ENCODE measurements at places on chromosomes 16 and 17.

- DNase-seq: no peak
These were observed 2.8 kb upstream of the DNASE1 start for GRCh38 chr16:3651461-3652372.

DNA sequence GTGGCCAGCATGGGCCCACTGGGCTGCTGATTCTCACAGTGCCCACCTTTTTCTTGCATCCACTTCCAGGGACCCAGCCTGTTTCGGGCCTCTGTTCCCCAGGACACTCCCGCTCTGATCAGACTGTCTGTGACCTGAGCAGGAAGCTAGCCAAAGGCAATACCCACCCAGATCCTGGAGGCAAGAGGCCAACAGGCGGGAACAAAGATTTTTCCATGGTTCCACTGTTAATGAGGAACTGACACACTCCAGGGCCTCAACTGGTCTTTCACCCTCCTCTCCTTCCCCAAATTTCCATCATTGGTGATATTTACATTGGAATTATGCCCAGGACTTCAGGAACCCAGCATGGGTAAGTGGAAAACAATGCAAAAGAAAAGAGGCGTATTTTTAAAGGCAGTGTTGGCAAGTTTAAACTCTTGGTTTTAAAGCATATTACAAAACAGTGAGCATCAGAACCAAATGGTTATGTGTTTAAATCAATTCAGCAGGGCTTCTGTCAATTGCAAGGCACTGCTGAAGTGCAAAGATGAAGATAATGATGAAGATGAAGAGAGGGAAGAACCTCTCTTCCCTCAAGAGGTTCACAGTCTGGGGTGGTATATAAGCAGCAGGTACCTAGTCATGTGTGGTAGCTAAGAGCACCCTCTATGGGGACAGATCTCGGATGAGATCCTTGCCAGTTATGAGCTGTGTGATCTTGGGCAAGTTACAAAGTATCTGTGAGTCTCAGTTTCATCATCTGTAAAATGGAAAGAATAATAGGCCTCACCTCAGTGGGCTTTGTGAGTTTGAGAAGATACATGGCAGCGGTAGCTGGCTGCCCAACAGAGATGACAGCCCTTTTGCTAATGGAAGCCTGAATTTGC lies 14.4 kb upstream of the ATP2A3 start:
- DNase-seq: peak; percentile 59

DNA sequence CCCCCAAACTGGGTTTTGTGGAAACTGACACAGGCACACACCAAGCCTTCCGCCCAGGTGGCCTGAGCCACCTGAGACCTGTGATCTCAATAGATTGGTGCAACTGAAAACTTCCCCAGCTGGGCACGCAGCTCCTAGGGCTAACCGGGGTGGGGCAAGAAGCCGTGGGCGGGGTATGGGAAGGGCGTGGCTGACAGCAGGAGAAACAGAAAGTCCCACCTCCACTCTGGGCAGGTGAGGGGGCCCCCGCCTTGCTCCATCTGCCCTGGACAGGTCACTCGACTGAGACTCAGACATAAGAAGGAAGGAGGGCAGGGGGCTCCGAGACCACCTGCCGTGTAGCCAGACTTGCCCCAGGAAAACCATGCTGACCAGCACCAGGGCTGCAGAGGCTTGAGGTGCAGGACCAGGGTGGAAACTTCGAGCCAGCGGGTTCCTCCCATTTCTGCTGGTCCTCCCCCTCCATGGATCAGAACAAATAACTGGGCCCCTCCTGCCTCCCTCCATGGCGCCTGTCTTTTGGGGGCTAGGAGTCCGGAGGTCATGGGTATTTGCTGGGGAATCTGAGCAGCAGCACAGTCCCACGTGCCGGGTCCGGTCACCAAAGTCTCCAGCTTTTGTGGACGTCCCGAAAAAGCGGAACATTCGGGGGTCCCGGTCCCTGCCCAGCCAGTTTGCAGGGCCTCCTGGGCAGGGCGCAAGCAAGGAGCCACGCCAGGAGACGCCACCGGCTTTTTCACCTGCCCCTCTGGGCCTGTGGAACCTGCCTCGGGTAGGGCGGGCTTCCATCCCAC lies 1.3 kb downstream of the TIMP2 start:
- DNase-seq: peak; percentile 65

GRCh38 chr17:34757611-34758010 lies 178.2 kb downstream of the TMEM132E start:
- no peak for DNase-seq

GRCh38 chr17:82923366-82924113 lies 83.7 kb upstream of the ZNF750 start:
- peak; percentile 38 for DNase-seq

- DNase-seq: no peak
These were observed 5.9 kb downstream of the FAHD1 start for GRCh38 chr16:1832838-1833454.

- DNase-seq: no peak
These were observed 196.8 kb downstream of the TOX3 start for GRCh38 chr16:52350031-52350642.

- DNase-seq: no peak
These were observed 36.5 kb upstream of the PVALEF start for GRCh38 chr17:81128774-81129173.

GRCh38 chr16:51113236-51114125 lies 37.6 kb downstream of the SALL1 start:
- no peak for DNase-seq

DNA sequence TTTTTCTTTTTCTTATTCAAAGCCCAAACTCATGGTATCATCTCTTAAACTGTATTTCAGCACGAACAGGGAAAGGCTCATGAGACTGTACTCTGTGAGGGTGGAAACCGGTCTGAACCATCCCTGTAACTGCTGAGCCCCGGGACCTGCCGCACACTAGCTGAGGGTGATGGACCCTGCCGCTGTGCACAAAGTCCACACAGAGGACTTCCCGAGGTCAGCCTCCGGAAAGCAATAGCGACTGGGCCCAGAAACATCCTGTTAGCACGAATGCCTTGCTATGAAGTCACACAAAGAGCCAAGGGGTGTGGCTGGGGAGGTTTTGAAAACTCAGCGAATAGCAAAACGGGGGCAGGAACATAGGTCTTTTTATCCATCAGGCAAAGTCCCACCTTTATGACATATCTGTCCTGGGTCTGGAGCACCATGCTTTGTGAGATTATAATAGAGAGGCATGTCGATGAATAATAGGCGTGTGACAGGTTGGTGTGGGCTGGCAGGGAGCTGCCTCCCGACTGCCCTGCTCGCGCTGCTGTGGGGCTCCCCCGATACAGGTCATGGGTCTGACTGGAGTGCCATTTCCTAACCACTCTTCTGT lies 33.4 kb downstream of the CDK5R1 start:
- DNase-seq: peak; percentile 35

GRCh38 chr17:17567631-17568030 lies 23.9 kb downstream of the PEMT start:
- peak; percentile 85 for DNase-seq

GRCh38 chr17:44623070-44623725 lies 33.1 kb upstream of the MEIOC start:
- DNase-seq: no peak

- DNase-seq: no peak
These were observed 17.7 kb upstream of the CBFA2T3 start for GRCh38 chr16:88994695-88995094.

- DNase-seq: no peak
These were observed 708 bp downstream of the DHX33 start for GRCh38 chr17:5468075-5468473.
